ENCODE measurements at places on chromosomes 7 and 10.
A peak's percentile ranks its signal among the peaks of the same experiment; 100 is the strongest.

- no peak for DNase-seq
Observed at GRCh38 chr7:18647582-18647981, 152.0 kb downstream of the HDAC9 start.

GRCh38 chr10:26359670-26360069, 78.5 kb upstream of the APBB1IP start:
- no peak for DNase-seq

DNA sequence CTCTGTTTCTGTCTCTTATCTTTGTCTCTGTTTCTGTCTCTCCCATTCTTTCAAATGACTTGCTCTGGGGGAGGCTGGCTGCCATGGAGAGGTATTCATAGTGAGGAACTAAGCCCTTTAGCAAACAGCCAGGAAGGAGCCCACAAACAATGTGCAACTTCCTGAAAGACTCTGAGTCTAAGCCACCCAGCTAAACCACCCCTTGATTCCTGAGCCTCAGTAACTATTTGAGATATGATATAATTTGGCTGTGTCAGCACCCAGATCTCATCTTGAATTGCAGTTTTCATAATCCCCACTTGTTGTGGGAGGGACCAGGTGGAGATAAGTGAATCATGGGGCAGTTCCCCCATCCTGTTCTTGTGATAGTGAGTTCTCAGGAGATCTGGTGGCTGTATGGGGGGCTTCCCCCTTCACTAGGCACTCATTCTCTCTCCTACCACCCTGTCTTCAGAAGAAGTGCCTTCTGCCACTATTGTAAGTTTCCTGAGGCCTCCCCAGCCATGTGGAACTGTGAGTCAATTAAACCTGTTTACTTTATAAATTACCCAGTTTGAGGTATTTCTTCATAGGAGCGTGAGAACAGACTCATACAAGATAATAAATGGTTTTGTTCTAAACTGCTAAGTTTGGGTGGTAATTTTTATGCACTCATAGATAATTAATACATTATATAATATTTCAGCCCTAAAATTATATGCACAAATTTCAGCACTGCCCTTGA, 121.2 kb upstream of the FOXP2 start:
- DNase-seq, result no peak

DNA sequence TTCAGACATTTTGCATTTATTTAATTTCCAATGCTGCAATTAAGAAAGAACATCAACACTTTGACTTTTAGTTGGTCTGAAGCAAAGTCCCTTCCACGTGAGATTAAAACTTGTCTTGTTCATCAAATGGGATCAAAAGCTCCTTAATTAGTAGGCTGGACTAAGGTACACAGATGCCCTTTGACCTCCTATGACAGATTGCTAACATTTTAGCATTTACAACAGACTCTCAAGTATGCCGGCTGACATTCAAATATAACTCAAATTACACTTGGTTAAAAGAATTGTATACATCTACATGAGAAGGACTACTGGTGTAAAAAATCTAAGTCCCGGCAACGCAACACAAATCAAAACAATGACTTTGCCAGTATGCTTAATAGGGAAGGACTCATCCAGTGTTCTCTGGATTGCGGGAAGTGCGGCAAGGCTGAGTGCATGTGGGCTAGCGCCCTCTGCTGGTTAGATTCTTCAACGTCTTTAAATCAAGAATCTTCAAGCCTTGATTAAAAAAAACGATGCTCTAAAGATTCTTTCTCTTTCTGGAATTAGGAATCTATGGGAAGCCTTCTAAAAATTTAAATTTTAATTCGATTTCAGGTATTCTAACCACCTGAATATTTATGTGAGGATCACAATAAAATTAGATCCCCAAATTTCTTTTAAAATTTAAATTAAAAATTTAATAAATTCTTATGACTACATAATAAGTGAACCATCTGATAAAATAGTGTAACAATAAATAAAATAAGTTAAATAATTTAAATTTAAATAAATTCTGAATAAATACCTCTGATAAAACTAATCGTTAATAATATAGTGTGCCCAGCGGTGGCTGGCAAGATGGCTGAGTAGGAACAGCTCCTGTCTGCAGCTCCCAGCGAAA, 444.7 kb downstream of the DGKB start:
- peak; percentile 61 for DNase-seq

- no peak for DNase-seq
Observed at GRCh38 chr10:65798133-65798532, 1127.7 kb upstream of the LRRTM3 start.

- DNase-seq, result no peak
Observed at GRCh38 chr10:96395931-96396877, 37.4 kb upstream of the OPALIN start.

DNA sequence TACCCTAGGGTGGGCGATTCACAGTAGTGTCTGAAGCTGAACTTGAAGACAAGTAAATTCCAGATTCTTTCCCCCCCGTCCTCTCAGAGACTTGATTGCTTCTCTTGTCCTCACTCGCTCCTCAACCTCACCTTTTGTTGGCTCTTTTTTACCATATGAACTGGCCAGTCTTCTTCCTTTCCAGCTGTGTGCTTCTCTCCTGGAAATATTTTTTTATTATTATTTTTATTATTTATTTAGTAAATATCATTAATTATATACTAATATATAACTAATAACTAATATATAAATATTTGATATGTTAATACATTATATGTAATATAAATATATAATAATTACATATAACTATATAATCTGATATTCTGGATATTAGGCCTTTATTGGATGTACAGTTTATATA, 484.3 kb downstream of the GALNT17 start:
- no peak for DNase-seq

GRCh38 chr7:91556956-91557650, 292.9 kb downstream of the FZD1 start:
- DNase-seq, result no peak

DNA sequence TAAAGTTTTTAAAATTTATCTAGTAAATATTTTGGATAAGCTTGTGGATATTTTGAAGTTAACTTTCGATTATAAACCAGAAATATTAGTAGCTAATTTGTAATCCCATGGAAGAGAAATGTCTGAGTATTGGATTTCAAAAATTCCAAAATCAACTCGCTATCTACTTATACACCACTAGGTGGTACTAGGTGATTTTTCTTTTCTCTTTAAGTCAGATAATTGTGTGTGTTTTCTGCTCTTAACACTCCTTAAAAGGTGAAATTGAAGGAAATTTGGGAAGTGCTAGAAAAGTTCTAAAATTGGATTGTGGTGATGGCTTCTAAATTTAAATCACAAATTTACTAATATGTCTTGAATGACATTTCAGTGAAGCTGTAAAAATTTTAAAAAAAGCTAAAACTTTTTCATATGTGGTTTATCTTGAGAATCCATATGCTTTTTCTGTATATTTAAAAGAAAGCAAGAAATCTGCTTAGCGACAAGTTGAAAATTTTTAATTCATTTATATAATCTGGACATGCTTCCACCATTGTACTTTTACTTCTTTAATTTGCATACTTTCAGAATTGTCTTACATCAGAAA, 90.2 kb downstream of the IPMK start:
- DNase-seq, result peak; percentile 18

DNA sequence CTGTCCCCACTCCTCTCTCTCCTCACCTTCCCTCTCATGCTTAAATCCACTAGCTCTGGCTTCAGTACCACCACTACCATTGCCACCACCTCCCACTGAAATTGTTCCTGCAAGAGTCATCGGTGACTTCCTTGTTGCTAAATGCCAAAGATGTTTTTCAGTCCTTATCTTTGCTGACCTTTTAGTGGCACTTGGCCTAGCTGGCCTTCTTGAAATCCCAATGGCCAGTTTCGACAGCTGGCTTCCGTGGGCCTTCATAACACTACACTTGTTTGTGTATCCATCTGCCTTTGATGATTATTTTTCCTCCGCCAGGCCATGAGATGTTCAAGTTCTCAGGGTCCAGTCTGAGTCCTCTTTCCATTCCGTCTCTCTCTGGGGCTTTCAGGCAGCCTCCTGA, 118.2 kb upstream of the NANOS1 start:
- DNase-seq, result no peak

DNA sequence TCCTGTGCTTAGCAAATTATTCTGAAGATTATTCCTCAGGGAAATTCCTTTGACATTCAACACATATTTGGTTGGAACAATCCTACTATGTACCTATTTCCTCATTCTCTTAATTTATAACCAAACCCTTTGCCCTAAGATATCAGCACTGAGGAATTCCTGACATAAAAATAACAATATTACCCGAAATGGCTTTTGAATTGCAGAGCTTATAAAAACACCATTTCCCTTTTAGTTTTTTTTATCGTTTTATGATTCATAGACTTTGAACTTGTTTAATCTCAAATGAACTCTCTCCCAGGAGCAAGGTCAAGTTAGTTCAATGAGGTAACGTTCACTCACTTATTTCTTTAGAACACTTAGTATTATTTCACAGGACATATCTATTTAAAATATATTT, 7.7 kb upstream of the ABCB1 start:
- DNase-seq, result no peak

DNA sequence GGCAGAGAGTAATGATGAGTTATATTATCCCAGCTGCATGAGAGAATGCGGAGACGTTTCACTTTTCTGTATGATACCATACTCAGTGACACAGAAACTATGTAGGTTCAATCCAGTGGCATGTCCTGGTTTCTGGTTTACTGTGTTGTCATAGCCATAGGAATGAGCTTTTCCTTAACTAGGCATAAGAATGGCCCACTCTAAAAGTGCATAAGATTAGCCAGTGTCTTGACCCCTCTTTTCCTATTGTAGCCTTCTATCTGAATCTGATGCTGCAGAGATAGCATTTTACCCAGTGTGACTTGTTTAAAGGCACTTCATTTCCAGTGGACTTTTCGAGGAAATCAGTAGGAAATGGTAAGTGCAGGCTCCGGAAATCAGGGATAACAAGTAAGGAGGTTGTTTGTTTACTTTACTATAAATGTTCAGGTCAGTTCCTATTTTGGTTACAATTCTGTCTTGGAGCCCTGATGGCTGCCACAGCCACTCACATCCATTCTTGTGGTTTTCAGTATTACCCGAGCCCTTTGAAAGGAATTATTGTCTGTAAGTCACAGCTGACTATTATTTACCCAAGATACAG, 70.5 kb downstream of the SEMA3A start:
- no peak for DNase-seq

GRCh38 chr10:14605231-14605925, 169.3 kb downstream of the FAM107B start:
- DNase-seq, result no peak

DNA sequence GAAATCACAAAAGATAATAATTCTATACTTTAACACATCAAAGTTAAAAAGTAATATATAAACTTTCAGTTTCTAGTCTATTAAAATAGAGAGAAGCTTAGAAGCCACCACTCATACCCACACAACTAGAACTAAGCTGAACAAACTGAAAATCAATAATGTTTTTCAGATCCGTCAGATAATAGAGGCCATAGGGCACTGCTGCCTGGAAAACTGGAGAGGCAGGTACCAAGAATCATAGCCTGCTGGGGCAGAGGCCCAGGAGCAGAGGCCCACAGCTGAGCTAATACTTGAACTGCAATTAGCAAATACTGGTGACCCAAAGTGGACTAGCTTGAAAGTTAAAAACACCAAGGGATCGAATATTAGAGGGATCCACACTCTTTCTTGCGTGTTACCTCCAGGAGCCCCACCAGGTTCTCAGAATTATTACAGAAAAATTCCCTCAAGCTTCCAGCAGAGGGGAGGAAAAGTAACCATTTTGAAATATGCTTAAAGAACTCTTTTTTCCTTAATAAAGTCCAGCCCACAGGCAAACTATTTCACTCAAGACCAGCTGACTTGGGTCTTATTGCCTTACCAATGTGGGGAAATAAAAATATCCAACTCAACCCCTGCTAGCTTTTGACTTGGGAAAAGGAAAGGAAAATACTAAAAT, 774.1 kb upstream of the IGFBP3 start:
- no peak for DNase-seq

- no peak for DNase-seq
Observed at GRCh38 chr10:26544932-26545331, 106.8 kb downstream of the APBB1IP start.

DNA sequence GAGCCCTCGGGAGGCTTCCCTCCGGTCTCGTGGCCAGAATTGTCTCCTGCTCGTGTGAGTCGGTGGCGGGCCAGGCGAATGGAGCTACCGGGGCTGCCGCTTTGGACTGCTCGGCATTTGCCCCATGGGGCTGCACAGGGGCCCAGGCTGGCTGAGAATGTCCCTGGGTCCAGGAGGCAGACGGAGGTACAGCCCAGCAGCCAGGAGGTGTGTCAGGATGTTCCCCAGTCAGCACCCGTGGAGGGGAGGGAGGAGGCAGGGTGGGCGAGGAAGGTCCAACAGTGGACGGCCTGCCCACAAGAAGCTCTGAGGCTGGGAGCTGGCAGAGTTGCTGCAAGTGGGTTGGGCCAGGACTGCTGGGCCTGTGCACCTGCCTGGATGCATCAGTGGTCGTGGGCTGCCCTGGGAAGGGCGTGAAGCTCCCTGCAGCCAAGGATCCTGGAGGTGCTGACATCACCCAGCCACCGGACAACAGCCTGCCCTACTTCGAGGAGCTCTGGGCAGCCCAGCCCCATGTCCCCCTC, 46.4 kb downstream of the PDGFA start:
- no peak for DNase-seq

DNA sequence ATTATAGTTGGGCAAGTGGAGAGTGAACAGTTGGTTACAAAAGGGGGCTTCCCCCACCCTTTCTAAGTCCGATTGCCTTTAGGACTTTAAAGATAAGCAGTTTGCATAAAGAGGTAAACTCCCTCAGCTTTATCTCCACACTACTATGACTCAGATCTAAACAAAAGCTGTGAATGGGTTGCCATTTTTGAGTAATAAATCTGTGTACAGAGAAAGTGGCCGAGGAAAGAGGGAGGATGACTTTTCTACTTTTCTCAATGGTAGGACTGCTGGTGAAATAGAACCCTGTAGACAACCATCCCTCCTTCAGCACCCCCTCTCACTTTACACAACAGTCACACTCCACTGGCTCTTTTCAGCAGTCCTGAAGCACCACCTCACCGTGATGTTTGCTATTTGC, 71.2 kb downstream of the DNMBP start:
- DNase-seq, result peak; percentile 5

DNA sequence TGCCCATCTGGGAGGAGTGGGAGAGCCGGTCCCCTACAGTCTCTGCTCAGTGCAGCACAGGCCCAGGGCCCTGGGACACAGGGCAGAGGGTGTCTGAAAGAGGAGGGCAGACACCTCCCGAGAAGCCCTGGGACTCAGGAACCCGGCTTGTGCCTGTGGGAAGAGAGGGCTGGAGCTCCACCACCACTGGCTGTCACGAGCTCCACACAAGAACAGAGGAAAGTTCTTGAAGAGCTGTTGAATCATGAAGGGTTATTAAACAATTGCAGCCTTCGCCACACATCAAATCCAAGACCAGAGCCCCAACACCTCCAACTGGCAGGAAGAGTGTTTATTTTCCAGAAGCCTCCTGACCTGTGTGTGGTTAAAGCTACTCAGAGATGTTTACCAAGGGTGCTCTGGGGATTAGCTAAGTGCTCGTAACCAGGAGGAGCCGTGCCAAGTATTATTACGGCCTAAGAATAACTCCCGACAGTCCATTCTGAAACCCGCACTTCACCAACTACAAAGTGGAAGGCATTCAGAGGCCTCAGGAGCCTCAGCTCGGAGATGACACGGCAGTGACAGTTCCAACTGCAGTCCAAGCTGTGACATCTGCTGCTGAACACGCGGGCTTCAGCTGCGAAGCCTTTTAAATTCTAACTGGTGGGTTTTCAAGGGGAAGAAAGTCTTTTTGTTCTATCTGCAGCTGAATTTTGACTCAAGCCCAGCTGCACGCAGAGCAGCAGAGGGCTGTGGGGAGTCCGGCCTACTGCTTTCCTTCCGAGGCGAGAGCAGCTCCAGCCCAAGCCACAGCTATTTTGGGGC, 75.1 kb downstream of the MAD1L1 start:
- DNase-seq, result peak; percentile 98
